ENCODE measurements at places on chromosomes 12 and 14.

GRCh38 chr12:39613525-39613924 lies 6.1 kb downstream of the ABCD2 start:
- DNase-seq = no peak

DNA sequence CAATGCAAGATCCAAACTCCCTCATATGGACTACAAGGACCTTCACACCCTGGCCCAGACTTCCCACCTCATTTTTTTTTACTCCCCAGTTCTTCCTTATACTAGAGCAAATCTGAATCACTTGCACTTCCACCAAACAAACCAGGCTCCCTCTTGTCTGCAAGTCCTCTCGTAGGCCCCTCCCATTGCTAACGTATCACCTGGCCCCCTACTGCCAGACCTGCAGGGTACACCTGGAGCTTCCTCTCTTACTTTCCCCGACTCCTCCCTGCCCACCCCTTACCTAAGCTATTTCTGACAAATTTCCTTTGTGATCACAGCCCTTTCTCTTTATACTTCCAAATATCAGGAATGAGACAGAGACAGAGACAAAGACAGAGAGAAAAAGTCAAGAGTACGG lies 463.9 kb downstream of the GALC start:
- no peak for DNase-seq

GRCh38 chr12:15794196-15794595 lies 5.0 kb upstream of the EPS8 start:
- no peak for DNase-seq

DNA sequence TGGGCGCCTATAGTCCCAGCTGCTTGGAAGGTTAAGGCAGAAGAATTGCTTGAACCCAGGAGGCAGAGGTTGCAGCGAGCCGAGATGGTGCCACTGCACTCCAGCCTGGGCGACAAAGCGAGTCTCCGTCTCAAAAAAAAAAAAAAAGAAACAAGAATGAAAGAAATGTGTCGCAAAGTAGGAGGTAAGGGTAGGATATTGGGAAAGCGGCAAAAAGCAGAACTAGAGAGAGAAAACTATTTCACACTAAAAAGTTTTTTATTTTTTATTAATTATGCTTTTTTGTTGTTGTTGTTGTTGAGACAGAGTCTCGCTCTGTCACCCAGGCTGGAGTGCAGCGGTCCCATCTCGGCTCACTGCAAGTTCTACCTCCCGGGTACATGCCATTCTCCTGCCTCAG lies 17.7 kb downstream of the SBNO1 start:
- DNase-seq = no peak

DNA sequence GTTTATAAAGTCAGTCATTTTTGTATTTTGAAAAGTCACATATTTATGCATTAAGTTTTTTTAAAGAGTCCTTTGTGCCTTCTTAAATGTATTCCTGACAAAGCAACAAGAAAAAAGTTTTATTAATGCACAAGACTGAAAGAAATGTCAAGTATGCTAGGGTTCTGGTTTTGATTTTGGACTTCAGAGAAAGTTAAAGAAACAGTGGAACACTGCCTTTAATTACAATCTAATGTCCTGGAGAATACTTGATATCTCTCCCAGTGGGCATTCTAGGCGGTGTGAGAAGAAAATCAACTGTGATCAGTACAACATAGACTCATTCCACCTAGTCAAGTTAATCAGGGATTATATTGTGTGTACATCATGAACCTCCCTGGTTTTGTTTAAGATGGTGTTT lies 49.9 kb downstream of the PRICKLE1 start:
- no peak for DNase-seq

GRCh38 chr14:22597265-22597664 lies 835 bp upstream of the ABHD4 start:
- DNase-seq = no peak

DNA sequence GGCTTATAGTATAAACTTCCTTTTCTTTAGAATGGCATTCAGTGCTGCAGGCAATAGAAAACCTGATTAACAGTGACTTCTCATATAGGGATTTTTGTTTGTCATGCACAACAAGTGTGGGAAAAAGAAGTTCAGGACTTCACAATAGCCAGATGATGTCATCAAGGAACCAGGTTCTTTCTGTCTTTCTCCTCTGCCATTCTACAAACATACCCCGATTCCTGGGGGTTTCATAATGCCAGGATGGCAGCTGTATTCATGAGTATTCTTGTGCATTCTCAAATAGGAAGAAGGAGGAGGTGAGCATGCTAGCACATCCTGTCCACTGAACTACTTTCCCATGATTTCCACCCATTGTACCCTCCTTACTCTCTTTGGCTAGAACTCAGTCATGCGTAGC lies 182.7 kb upstream of the EEA1 start:
- no peak for DNase-seq

GRCh38 chr12:93056971-93057535 lies 128.0 kb upstream of the EEA1 start:
- no peak for DNase-seq

DNA sequence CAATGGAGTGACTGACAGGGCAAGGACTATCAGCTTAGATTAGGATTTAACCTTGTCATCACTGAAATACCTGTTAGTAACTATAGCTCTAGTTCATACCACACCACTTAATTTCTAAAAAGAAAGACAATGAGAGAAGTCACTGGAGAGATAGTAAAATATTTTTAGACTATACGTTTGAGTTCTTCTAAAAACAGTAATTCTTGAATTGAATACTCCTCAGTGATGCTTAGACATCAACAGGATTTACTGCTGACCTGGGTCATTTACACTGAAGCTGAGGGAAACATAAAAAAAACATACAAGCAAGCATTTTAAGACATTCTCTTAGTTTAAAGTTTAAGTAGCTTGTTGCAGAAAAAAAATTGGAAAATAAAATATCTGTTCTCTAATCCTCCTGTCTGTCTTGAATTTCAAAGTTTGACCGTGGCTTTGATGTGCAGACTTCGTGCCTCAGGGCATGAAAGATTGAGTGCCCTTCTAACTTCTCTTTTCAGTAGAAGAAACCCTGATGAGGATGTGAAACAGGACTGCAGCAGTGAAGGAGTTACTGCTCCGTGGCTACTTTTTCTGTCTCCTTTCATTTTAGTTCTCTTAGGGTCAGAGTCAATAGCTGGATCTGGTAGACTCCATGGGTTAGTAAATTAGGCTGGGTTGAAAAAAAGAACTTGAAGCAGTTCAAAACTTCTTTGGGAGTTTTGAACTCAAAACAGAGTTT lies 172.2 kb downstream of the PTPRO start:
- no peak for DNase-seq

- no peak for DNase-seq
Observed at GRCh38 chr14:99380991-99381687, 99.5 kb downstream of the SETD3 start.

- DNase-seq = no peak
Observed at GRCh38 chr12:53227836-53228235, 4.2 kb downstream of the RARG start.

GRCh38 chr12:98222135-98222534 lies 293.3 kb upstream of the TMPO start:
- DNase-seq = no peak
